Ascending aorta (tissue), 2 donors: ENCODE measurements at places on chromosomes 13 and 19. TPM values are rescaled to one million over a fixed set of nuclear protein-coding genes. Genes with fewer than 3 reads are reported as not detected.
A peak's percentile ranks its signal among the peaks of the same experiment; 100 is the strongest.

DNA sequence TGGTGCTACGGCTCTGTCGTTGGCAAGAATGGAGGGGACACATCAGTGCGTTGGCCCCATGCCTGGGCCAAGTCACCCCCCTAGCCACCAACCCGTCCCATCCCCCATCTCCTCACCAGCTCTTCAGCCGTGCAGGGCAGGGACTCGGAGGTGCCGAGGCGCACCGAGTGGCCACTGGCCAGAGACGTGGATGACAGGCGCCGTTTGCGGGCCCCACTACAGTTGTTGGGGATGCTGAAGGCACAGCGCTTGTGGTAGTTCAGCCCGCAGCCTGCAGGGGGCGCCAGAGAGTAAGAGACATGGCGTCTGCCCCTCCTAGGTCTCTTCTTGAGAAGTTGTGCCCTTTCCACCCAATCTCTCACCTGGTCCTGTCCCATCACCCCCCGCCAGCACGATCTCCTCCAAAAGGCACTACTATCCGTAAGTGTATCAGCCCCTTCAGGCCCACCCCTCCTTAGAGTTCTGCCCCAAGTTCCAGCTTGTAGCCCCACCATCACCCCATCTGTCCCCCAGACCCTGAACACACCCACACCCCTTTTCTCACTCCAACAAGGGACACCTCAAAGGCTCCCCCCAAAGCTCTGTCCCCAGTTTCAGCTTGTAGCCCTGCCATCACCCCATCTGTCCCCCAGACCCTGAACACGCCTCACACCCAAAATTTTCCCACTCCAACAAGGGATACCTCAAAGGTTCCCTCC is 12.4 kb downstream of the PRKD2 start:
- H3K36me3 ChIP-seq, result peaks cover 76% of the 10 kb centered on the region
- H3K27me3 ChIP-seq, result no peaks in the 10 kb centered on the region
- H3K4me3 ChIP-seq, result no peak overlapping the region
- no peaks in the 10 kb centered on the region for H3K4me1 ChIP-seq
- DNase-seq, result peak; percentile 82

DNA sequence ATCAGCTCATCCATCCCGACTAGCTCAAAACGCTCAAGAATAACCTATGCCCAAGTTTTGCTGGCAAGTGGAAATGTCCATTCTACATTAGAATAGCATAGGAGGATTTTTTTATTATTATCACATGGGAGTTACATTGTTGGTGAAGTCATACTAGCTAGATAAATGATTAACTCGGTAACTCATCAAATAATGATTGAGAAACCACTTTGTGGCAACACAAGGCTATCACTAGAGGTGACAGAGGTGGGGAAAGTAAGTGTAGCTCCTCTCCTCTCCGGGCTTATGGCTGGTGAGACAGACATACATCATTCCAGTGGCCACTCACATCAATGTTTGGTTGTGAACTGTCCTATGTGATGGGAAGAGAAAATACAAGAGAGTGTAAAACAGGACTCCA is 161.6 kb downstream of the ZIC5 start:
- H3K36me3 ChIP-seq, result no peaks in the 10 kb centered on the region
- H3K4me1 ChIP-seq, result no peaks in the 10 kb centered on the region
- no peaks in the 10 kb centered on the region for H3K27me3 ChIP-seq
- no peak overlapping the region for H3K4me3 ChIP-seq
- no peak overlapping the region for H3K27ac ChIP-seq

DNA sequence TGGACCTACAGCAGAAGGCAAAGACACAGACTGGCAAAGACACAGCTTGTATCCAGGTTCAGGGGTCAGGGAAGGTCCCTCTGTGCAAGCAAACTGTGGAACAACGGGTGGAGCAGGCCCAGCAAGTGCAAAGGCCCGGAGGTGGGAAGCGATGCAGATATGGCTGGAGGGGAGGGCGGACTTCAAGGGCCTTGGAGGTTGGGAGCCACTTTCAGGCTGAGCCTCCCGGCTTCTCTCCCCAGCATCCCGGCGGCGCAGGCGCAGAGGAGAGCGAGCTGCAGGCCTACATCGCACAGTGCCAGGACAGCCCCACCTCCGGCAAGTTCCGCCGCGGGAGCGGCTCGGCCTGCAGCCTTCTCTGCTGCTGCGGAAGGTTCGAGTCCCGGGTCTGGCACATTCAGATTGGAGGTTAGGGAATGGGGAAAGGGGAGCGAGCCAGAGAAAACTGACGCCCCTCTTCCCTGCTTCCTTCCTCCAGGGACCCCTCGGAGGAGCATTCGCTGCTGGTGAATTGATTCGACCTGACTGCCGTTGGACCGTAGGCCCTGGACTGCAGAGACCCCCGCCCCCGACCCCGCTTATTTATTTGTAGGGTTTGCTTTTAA is 2.1 kb upstream of the PNPLA6 start:
- no peak for DNase-seq
- no peaks in the 10 kb centered on the region for H3K27me3 ChIP-seq
- peaks cover 24% of the 10 kb centered on the region for H3K36me3 ChIP-seq
- peak overlapping the region; percentile 89 for H3K4me3 ChIP-seq
- H3K4me1 ChIP-seq, result peaks cover 14% of the 10 kb centered on the region

Gene CEACAM16
- total RNA-seq, result not detected

GRCh38 chr13:64749301-64749700 is 2480.8 kb downstream of the PCDH9 start:
- no peaks in the 10 kb centered on the region for H3K27me3 ChIP-seq
- DNase-seq, result no peak
- no peak overlapping the region for H3K4me3 ChIP-seq
- H3K36me3 ChIP-seq, result no peaks in the 10 kb centered on the region

DNA sequence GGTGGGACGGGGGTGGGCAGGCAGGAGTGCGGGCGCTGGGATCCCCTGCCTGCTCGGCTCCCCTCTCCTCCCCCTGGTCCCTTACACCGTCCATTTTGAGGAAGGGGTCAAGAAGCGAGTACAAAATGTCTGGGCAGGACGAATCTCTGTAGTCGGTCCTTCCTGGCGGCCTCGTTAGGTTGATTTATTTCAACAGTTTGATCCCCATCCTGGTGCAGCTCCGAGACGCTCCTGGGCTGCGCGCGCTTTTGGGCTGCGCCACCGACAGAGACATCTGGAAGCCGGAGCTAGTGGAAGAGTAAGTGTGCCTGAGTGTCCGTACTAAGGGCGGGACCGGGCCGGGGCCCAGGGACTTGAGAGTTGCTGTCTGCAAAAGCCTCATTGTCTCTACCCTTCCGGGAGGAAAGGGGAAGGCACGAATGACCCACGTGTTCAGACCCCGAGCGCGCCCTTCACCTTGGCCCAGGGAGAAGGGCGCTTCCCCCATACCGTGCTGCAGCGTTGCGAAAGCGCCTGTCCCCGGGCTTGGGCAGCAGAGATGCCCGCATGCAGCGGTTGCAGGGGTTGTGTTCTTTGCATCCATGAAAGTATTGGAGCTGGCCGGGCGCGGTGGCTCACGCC is 1.8 kb downstream of the ZNF114 start:
- no peak for DNase-seq
- no peaks in the 10 kb centered on the region for H3K36me3 ChIP-seq
- H3K27ac ChIP-seq, result no peak overlapping the region

DNA sequence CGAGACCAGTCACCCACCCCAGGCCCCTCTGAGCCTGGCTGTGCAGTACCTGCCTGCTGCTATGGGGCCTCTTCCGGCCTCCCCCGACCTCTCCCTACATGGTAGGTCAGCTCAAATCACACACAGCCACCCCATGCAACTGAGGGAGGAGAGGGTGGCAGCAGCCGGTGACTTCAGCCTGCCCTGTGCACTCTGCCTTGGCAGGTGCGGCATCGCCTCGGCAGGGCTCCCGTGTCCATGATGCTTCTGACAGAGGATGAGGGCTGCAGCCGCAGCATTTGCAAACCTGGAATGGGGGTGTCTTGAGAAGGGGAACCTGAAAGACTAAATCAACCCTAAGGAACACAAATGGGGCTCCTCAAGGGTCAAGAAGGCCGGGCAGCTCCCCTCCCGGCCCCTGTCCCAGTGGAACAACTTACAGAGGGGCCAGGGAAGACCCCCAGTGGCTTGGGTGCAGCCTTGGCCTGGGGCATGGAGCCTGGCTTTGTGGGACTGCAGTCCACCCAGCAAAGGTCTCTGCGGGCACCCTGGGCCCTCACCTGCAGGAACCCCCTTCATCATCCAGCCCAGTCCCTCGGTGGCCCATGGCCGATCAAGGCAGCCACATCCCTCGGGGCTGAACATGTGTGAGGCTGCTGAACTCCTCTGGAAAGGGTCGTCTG is 6.7 kb downstream of the TEX29 start:
- H3K36me3 ChIP-seq, result peaks cover 9% of the 10 kb centered on the region
- H3K4me3 ChIP-seq, result no peak overlapping the region
- no peak overlapping the region for H3K27ac ChIP-seq
- peak; percentile 40 for DNase-seq

Gene IGFL2
- total RNA-seq, result not detected

DNA sequence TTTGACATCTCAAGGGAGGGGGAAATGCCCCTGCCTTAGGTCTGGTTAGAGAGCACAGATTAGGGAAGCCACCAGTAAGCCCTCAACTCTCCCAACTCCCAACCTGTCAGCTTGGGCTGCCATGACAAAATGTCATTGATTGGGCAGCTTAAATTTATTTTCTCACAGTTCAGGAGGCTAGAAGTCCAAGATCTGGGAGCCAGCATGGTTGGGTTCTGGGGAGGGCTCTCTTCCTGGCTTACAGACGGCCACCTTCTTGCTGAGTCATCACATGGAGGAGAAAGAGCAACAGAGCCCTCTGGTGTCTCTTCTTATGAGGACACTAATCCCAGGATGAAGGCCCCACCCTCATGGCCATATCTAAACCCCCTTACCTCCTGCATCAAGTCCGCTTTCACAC is 24.2 kb downstream of the C19orf12 start:
- H3K27me3 ChIP-seq, result no peaks in the 10 kb centered on the region
- no peak overlapping the region for H3K4me3 ChIP-seq
- H3K4me1 ChIP-seq, result peaks cover 17% of the 10 kb centered on the region

- DNase-seq, result no peak
- no peaks in the 10 kb centered on the region for H3K27me3 ChIP-seq
- peaks cover under 1% of the 10 kb centered on the region for H3K4me1 ChIP-seq
Measured at GRCh38 chr19:5303208-5303607, 37.4 kb downstream of the PTPRS start.

DNA sequence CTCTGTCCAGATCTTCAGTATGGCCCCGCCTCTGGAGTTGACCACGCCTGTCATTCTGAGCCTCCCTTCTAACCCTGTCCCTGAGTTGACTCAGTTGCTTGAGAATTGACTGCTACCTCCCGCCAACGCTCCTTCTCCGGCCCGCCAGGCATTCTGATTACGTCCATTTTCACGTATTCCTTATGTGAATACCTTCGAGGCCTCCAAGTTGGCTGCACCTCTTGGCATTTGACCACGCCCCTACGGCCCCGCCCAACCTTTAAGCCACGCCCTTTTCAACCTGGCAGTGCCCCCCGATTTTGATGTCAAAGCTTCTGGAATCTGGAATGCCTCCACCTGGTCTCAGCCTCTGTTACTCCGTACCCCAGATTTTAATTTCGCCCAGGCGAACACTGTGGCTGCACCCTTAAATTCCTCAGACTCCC is 1.7 kb upstream of the EML2 start:
- H3K36me3 ChIP-seq, result no peaks in the 10 kb centered on the region
- no peaks in the 10 kb centered on the region for H3K27me3 ChIP-seq
- H3K27ac ChIP-seq, result peak overlapping the region; percentile 83
- peaks cover 23% of the 10 kb centered on the region for H3K4me1 ChIP-seq
- H3K4me3 ChIP-seq, result no peak overlapping the region

GRCh38 chr19:1854542-1855039 is 6.3 kb upstream of the REXO1 start:
- no peaks in the 10 kb centered on the region for H3K27me3 ChIP-seq
- peaks cover 6% of the 10 kb centered on the region for H3K4me1 ChIP-seq
- no peak for DNase-seq
- H3K36me3 ChIP-seq, result peaks cover 5% of the 10 kb centered on the region
- peak overlapping the region; percentile 4 for H3K4me3 ChIP-seq
- H3K27ac ChIP-seq, result peak overlapping the region; percentile 23

Gene CD177
- total RNA-seq, result not detected

- H3K4me1 ChIP-seq, result no peaks in the 10 kb centered on the region
- no peak for DNase-seq
- no peak overlapping the region for H3K4me3 ChIP-seq
- H3K36me3 ChIP-seq, result no peaks in the 10 kb centered on the region
Measured at GRCh38 chr19:6667114-6667627, 2.8 kb downstream of the TNFSF14 start.

GRCh38 chr13:26558987-26559386 is 1.5 kb downstream of the WASF3 start:
- peaks cover 6% of the 10 kb centered on the region for H3K4me1 ChIP-seq
- H3K27ac ChIP-seq, result no peak overlapping the region
- no peaks in the 10 kb centered on the region for H3K27me3 ChIP-seq
- H3K36me3 ChIP-seq, result no peaks in the 10 kb centered on the region
- DNase-seq, result no peak

DNA sequence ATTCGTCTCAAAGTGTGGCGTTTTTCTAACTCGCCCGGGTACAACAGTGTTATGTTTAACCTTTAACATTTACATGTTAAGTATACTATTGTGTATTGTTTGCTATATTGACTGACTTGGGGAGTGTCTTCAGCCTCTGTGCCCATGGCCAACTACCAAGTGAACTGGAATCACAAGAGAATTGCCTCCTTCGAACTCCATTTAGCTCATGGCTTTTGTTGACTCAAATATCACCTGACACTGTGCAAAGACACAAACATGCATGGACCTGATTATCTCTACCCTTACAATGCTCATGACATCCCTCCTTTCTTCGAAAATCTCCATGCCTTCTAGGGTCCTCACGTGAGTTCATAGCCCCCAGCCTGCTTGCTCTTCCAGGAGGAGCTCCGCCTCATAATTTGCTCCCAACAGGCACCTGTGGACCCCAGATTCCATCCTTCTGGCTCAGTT is 704 bp downstream of the ZNF814 start:
- DNase-seq, result no peak
- no peaks in the 10 kb centered on the region for H3K27me3 ChIP-seq
- no peaks in the 10 kb centered on the region for H3K36me3 ChIP-seq
- H3K4me1 ChIP-seq, result no peaks in the 10 kb centered on the region
- H3K27ac ChIP-seq, result no peak overlapping the region

Gene PSPC1
- total RNA-seq, result 17.0 TPM

Gene RFPL4AL1
- total RNA-seq, result not detected

GRCh38 chr13:48500652-48501197 is 32.2 kb downstream of the RCBTB2 start:
- peaks cover 6% of the 10 kb centered on the region for H3K4me1 ChIP-seq
- no peak overlapping the region for H3K27ac ChIP-seq

Gene ZNF880
- total RNA-seq, result 21.5 TPM

DNA sequence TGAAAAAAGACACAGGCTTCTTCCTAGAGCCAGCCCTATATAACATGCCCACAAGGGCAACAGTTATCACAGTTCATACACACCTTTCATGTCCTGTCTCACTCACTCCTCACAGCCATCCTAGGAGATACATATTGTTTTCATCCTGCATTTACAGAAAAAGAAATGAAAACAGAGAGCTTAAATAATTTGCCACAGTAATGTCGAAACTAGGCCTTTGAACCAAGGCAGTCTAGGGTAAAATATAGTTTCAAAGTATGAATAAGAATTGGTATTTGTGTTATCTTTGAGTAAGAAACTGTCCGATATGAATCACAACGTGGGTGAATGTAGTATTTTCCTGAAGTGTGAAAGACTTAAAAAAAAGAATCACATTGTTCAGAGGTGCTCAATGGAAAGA is 26.8 kb downstream of the CLDN10 start:
- DNase-seq, result no peak
- no peaks in the 10 kb centered on the region for H3K36me3 ChIP-seq
- no peak overlapping the region for H3K4me3 ChIP-seq
- no peaks in the 10 kb centered on the region for H3K27me3 ChIP-seq
